Occipital lobe (tissue), 3 donors: ENCODE measurements at places on chromosomes 7 and 10. TPM values are rescaled to one million over a fixed set of nuclear protein-coding genes. Genes with fewer than 3 reads are reported as not detected.

Gene SEPTIN14
- total RNA-seq, result not detected

- DNase-seq, result no peak
Observed at GRCh38 chr7:19984231-19984632, 210.8 kb upstream of the TMEM196 start.

GRCh38 chr7:150435047-150435389 lies 15.4 kb upstream of the GIMAP8 start:
- DNase-seq, result no peak

GRCh38 chr10:122162671-122163173 lies 108.4 kb upstream of the BTBD16 start:
- no peak for DNase-seq

GRCh38 chr7:29265208-29265923 lies 70.8 kb downstream of the CHN2 start:
- no peak for DNase-seq

DNA sequence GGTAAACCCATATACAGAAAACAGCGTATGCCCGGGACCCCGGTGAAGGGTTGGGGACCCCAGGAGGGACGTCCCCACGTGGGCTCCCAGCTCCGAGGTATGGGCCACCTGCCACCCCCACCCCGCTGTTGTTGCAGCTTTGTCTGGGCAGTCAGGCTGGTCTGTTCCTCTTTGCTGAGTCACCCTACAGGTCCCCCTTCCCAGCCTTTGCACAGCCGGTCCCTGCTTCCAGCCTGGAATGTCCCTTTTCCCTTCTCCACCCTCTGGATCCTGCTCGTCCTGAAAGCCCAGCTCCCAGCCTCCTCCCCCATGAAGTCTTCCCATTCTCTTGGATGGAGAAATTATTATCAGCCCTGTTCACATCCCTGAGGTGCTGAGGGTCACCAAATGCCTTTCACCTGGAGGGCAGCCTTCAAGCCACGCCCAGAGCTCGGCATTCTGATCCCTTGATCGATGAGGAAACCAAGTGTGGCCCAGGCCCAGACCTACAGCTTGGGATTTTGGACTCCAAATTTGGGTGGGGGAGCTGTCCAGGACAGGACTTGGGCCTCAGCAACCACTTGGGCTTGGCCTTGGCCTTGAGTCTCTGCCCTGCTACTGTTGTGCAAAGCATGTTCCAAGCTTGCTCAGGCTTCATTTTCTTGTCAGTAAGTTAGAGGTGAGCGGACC lies 2.6 kb downstream of the CLDN4 start:
- DNase-seq, result no peak

Gene CUZD1
- 0.31 TPM for total RNA-seq
